ENCODE measurements at places on chromosomes 4 and X.

GRCh38 chr4:88807499-88807898 is 109.9 kb upstream of the NAP1L5 start:
- DNase-seq = no peak

GRCh38 chr4:148444296-148445070 is 2.3 kb upstream of the NR3C2 start:
- DNase-seq = peak; percentile 31

GRCh38 chr4:75345423-75345822 is 168.8 kb downstream of the RCHY1 start:
- peak; percentile 21 for DNase-seq

DNA sequence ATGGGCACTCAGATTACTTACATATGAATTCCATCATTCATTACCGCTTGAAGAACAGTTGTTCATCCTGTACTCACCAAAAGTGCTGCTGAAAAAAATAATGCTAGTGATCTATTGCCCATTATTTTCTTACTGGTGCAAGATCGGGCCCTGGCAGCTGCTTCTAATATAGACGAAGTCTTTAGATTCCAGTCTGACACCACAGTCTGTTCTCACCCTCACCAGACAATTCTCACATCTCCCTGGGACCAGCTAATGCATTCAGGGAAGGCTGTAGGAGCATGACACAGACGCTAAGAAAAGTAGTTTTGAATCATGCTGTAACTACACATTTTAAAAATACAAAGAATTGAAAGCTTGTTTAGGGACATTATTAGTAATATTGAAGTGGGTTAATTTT is 13.8 kb downstream of the GEMIN8 start:
- DNase-seq = no peak

DNA sequence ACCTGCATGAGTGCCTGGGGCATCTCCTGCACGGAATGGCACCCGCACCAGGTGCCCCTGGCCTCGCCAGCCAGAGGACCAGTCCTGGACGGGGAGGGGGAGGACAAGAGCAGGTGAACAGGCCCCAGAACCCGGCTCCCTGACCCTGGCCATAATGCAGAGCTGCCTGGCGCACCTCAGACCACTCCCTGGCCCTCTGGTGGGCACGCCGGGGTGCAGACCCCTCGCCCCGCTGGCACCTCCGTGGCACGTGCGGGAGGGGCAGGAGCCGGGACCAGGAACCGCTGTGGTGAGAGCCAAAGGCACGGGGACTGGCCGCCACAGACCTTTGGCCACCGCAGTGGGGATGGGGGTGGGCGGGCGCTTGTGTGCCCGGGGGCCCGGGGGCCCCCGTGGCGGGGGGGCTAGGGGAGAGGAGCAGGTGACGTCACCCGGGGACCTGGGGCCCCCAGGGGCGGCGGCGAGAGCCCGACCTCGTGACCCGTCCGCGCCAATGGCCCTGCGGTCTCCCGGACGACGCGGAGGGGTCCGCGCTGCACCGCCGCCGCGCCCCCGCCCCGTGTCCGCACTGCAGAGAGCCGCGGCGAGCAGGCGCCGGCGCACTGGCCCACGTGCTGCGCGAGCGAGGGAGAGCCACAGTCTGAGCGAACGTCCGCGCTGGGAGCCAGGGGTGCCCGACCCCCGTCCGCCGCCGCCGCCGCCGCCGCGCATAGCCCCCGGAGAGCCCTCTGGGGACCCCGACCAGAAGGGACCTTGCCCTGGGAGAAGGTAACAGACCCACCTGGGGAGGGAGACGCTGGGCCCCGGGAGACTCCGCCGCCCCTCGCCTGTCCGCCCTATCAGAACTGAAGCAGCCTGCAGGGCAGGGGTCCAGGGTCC is at the start of gene PNMA3:
Gene PNMA3 (plus strand): TSS at position 600 of the 879 bp plus-strand sequence. CDS start 586 bp downstream, outside the sequence.
- DNase-seq = no peak

- no peak for DNase-seq
These were observed 67.9 kb upstream of the TBL1X start for GRCh38 chrX:9396930-9397329.

- DNase-seq = no peak
These were observed 71.5 kb upstream of the MSANTD1 start for GRCh38 chr4:3177426-3177825.

- no peak for DNase-seq
These were observed 90.3 kb upstream of the TMEM150C start for GRCh38 chr4:82652062-82652461.

GRCh38 chr4:139337612-139338011 is 35.3 kb upstream of the NDUFC1 start:
- DNase-seq = no peak

GRCh38 chr4:12447451-12447850 is 1018.8 kb upstream of the HS3ST1 start:
- DNase-seq = no peak

GRCh38 chrX:107849747-107850421 is 24.2 kb downstream of the MID2 start:
- no peak for DNase-seq

DNA sequence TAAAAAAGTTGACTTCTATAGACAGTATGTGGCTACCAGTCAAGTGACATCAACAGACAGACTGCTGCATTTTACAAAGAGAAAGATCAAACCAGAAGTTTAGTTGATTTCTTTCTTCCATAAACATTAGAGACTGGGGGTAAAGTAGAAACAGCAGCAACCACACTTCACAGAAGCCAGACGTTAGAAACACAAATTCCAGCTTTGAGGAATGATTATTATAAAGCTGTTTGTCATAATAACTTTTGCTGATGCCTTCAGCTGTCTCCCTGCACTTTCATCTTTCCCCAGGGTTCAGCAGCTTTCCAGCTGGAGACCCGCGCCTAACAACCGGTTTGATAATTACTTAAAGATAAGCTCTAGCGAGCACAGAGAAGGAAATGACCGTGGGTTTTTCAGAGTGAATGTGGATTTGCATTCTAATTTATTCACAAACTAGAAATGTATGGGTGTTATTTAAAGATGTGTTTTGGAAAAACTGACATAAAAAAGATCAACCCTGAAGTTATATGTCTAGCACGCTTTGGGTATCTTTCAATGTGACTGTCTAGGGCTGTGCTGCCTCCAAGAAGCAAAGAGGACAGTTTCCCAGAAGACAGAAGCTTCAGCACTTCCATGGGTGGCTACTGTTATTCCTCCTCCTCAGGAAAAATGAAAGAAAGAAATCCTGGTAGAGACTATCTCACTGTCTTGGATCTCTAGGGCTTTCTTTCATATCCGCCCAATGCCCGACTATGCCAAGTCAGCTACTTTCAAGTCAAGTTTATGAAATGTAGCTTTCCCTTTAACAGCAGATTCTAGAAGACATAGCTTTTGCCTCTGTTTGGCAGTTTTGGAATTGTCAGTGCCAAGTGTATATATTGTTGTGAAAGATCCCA is 15.0 kb upstream of the ENAM start:
- no peak for DNase-seq

GRCh38 chr4:56301181-56301996 is 85.9 kb downstream of the AASDH start:
- peak; percentile 73 for DNase-seq

DNA sequence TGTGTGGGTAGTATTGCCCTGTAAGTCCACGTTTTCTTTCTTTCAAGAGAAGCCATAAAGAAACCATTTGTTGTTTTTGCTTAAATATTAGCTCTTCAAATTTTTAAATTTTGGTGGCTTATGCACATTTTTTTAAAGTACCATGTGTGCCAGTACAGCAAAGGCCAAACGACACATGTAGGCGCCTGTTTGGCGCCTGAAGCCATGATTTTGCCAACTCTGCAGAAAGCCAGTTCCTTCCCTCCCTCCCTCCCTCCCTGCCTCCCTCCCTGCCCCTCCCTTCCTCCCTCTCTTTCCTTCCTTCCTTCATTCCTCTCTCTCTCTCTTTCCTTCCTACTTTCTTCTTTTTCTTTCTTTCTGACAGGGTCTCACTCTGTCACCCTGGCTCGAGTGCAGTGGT is 65.9 kb upstream of the LIMCH1 start:
- DNase-seq = no peak

DNA sequence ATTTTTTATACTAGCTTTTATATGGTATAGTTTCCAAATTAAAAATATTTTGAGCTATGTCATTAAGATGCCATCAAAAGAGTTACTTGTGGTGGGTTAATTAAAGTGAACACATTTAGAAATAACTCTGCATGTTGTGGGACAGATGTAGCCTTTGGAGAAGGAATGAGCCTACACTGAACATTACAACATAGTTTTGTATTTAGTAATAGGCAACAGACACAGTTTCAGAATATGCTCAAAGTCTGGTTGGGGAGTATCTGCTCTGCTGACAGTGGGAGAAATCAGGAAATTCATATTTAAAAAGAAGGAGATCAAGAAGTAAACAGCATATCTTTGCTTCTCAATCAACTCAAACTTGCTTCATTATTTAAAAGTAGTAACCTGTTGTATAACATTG is 23.7 kb downstream of the EMCN start:
- DNase-seq = peak; percentile 11

DNA sequence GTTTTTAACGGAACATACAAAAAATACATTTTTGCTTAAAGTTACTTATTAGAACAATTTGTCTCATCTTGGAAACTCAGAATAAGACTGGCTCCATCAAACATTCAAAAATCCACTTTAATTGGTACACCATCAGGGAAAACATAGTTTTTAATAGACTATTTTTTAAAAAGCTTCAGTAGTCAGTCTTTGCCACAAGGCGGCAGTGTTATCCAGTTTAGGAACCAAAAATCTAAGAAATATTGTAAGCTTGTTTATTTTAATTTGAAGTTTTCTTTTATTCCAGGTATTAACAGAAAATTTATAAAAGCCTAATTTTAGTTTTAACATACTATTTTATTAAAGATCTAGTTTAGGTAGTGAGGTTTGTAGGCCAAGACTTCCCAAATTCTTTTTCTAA is 107.7 kb downstream of the APOOL start:
- no peak for DNase-seq

DNA sequence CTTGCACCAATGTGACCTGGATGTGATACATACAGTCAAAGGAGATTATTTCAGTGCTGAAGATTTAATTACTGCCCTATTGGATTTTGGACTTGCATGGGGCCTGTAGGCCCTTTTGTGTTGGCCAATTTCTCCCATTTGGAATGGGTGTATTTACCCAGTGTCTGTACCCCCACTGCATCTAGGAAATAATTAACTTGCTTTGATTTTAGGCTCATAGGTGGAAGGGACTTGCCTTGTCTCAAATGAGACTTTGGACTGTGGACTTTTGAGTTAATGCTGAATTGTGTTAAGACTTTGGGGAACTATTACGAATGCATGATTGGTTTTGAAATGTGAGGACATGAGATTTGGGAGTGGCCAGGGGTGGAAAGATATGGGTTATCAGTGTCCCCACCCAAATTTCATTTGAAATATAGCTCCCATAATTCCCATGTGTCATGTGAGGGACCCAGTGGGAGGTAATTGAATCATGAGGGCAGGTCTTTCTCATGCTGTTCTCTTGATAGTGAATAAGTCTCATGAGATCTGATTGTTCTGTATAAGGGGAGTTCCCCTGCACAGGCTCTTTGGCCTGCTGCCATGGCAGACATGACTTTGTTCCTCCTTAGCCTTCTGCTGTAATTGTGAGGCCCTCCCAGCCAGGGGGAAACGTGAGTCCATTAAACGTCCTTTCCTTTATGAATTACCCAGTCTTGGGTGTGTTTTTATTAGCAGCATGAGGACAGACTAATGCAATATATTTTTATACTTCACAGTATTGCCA is 362.2 kb upstream of the SPANXN4 start:
- no peak for DNase-seq

GRCh38 chrX:124493984-124494383 is 147.6 kb downstream of the SH2D1A start:
- no peak for DNase-seq

DNA sequence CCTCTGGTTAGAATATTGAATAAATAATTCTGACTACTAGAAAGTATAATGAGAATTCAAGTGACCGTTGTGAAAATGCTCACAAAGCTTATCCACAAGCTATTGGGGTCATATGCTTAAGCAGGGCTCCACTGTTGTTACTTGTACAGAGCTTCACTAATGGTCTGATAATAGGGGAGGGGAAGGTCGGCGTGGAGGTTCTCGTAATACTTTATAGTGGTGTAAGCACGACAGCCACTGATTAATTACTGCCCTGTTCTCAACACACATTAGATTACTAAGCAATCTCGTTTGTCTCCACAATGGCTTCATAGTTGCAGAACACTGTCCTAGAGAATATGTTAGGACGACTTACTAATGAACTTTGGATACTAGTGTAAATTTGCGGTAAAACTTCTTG is 11.6 kb downstream of the UNC5C start:
- no peak for DNase-seq

GRCh38 chrX:151153086-151153485 is 23.3 kb upstream of the GPR50 start:
- DNase-seq = no peak

GRCh38 chr4:11632483-11632882 is 203.8 kb upstream of the HS3ST1 start:
- DNase-seq = no peak

DNA sequence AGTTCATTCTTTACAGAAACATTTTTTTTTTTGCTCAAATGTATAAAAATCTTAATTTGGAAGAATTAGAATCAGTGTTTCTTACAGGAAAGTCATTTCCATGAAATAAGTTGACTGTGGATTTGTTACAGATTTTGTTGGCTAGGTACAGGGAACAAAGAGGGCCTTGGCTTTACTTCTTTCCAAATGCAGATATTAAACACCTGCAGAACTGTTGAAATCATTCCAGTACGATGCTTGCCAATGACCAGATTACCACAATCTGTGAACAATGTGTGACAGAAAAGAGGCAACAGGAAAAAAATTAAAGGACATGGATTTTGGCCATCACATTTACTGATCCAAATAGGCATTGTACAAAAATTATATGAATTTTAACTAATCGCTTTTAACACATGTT is 70.8 kb downstream of the ANXA10 start:
- DNase-seq = no peak

DNA sequence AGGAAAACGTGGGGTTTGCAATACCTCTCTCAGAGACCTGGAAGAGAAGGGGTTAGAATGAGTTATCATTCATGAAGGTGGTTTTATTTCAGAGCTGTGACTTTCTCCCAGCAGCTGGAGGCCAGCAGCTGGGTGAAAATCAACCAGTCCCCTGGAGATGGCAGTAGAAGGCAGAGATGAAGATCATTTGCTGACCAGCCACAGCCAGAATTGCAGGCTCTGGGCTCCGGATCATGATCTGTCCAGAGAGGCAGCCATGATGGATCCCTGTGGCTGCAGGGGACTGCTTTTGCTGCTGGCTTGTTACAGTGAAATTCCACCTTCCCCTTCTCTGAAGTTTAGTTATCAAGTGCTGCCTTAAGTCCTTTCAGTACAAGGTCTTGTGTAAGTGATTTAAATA is 46.9 kb upstream of the TAB3 start:
- DNase-seq = peak; percentile 12

DNA sequence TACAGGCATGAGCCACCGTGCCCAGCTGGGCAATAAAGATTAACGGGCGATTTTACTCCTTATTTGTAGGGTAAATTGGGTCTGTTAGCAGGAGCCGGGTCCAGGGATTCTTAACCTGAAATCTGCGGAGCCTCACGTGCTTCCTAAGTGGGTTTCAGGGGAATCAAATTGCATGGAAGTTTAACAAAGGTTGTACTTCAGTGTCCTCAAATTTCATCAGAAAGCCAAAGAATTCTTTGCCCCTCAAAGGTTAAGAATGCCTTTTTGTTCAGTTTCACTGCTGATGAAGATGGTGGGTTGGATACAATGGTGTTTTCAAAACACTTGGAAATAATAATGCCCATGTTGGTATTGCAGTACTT is 67.9 kb downstream of the AFF1 start:
- no peak for DNase-seq

GRCh38 chr4:152368001-152368400 is 167.9 kb downstream of the FBXW7 start:
- DNase-seq = no peak

- no peak for DNase-seq
These were observed 283.6 kb downstream of the CFAP299 start for GRCh38 chr4:80619070-80619674.
